ENCODE measurements at places on chromosomes 16 and 17.

- DNase-seq, result no peak
These were observed 3.5 kb downstream of the RAB40C start for GRCh38 chr16:593406-593805.

- no peak for DNase-seq
These were observed 9.3 kb upstream of the KREMEN2 start for GRCh38 chr16:2954656-2955381.

DNA sequence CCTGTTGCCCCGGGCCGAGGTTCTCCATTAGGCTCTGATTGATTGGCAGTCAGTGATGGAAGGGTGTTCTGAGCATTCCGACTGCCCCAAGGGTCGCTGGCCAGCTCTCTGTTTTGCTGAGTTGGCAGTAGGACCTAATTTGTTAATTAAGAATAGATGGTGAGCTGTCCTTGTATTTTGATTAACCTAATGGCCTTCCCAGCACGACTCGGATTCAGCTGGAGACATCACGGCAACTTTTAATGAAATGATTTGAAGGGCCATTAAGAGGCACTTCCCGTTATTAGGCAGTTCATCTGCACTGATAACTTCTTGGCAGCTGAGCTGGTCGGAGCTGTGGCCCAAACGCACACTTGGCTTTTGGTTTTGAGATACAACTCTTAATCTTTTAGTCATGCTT, 74.2 kb downstream of the HAPSTR1 start:
- no peak for DNase-seq

DNA sequence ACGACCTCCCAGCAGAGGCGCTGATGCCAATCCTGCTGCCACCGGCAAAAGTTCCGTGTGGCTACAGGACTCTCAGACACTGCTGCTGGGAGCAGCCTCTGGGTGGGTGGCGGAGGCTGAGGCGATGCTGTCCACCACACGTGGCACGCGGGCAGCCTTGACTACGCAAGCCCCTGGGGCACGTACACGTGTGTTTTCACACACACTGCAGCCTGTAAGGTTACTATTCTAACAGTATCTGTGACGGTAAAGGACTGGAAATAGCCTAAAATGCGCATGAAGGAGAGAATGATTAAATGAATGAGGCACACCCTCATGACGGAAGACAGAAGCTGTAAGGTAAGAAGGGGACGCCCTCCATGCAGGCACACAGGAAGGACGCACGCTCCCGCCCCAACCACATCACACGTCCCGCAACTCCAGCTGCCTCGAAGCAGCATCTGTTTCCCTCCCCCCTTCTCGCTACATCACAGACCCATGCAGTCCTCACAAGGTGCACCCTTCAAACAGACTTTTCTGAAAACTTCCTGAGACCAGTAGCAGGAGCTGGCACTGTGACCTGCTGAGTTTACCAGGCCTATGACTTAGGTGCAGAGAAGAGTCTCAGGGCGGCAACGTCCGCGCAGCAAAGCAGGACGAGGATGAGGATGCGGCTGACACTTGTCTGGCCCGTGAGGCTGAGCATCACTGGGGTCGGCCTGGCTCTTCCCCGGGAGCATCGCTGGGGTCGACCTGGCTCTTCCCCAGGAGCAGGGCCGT, 28.7 kb upstream of the FASN start:
- no peak for DNase-seq

- no peak for DNase-seq
These were observed 19.0 kb downstream of the TRPV1 start for GRCh38 chr17:3590231-3590630.

- DNase-seq, result peak; percentile 87
These were observed 25.7 kb upstream of the SLC47A1 start for GRCh38 chr17:19507775-19508576.

GRCh38 chr17:38456031-38456815, 28.0 kb downstream of the ARHGAP23 start:
- no peak for DNase-seq

- no peak for DNase-seq
These were observed 132.9 kb upstream of the FOXF1 start for GRCh38 chr16:86377251-86378022.

- no peak for DNase-seq
These were observed 59.8 kb downstream of the NACA2 start for GRCh38 chr17:61531223-61531622.

Measured in urothelium cell line (cell line).